ENCODE measurements at places on chromosomes 7 and 10.

DNA sequence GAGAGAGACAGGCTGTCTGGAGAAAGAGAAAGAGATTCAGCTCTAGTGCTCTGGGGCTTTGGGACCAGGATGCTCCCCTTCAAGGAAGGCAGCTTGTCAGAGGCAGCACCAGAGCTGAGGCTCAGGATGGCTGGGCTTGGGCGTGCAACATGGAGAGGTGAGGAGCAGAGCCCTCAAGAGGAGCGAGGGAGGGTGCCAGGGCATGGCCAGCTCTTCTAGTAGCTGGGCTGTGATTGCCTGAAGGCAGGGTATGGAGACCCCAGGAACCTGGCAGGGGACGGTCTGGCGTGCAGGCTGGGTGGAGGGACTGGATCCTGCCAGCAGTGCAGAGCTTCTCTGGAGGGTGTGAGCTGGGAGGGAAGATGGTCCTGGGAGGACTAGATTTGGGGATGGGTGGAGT, 40.2 kb downstream of the ANTXRL start:
- no peak for DNase-seq

DNA sequence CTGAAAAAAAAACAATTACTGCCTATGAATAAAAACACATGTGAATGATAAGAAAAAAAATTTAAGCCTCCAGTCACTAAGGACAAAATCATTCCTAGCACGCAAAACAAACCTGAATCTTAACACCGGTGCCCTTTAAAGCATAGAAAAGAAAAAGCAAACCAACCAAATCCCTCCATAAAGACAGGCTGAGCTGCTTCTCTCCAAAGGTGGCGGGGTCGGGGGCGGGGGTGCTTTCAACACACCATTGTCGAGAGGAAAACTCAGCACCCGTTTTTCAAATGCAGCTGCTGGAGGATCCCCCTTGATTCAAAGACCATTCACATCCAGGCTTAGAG, 1.4 kb downstream of the ST8SIA6 start:
- no peak for DNase-seq

DNA sequence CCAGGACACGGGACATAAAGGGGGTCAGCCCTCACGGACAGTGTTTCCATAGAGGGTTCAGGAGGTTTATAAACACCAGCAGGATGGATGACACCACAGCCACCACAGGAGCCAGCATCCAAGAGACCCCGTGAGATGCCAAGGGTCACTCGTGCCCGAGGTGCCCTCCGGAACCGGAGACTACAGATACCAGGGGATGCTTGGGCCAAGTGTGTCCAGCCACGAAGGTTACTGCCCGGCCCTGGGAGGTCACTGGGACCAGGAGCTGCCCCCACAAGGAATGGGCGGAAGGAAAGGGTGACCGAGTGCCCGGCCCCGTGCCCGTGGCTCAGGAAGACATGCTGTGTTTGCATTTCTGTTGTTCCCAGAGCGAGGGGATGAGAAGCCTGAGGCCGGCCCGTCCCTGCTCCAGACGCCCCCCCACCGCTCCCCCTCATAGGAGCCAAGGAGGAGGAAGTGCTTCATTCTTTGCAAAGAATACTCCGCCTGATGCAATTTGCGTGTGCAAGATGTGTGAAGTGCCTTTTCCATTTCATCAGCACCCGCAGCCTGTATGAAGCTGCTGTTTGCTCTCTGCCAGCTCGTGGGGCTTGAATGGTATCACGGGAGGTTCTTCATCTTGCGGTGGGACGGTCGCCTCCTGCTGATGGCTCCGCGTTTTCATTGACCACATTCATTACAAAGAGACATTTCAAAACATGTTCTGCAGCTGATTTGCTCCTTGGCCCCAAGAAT, 176.4 kb downstream of the ELFN1 start:
- DNase-seq: no peak

GRCh38 chr10:17708821-17709220, 43.2 kb upstream of the TMEM236 start:
- DNase-seq: no peak

- no peak for DNase-seq
Observed at GRCh38 chr7:77537778-77538280, 734 bp downstream of the PTPN12 start.

All from stimulated activated CD4-positive, alpha-beta T cell treated with anti-CD3 and anti-CD28 coated beads, Interleukin-1b, Interleukin-23, amount 100 ng/mL, for 1 hour (primary cell).